ENCODE measurements at places on chromosomes 12 and 14. TPM values are rescaled to one million over a fixed set of nuclear protein-coding genes. Genes with fewer than 3 reads are reported as not detected.

RAB15 gene
- 3.3 TPM for total RNA-seq

RFX4 gene
- total RNA-seq, result not detected

BIN2 gene
- 0.22 TPM for total RNA-seq

KRT82 gene
- total RNA-seq, result not detected

SRRM4 gene
- total RNA-seq, result 0.02 TPM

All from HCT116 (cell line).